ENCODE measurements at places on chromosomes 12 and 14.

GRCh38 chr12:14999695-15000365 lies 27.0 kb downstream of the PDE6H start:
- no peak for DNase-seq

GRCh38 chr12:104809251-104809650 lies 148.8 kb downstream of the SLC41A2 start:
- no peak for DNase-seq

GRCh38 chr14:63398952-63399351 lies 80.2 kb upstream of the GPHB5 start:
- DNase-seq, result no peak

GRCh38 chr12:12999959-13000615 lies at the start of gene HEBP1:
HEBP1 (minus strand) TSS chr12:13000265; CDS start chr12:13000114, 151 bp downstream.
- peak; percentile 80 for DNase-seq

DNA sequence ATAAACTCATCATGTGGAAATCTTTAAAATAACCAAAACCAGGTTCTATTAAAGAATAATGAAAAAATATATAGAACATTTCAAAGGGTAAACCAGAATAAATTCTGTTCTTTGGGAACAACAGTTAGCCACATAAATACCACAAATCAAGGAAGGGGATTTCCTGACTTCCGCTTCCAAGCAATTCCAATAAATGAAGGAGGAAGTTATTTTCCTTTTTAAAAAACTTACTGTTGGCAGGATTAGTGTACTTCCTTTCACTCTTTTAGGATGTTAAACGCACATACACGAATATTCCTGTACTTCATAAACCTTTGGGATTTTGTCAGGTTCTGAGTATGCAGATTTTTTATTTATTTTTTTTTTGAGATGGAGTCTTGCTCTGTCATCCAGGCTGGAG lies 13.7 kb upstream of the LIMA1 start:
- no peak for DNase-seq

- DNase-seq, result no peak
Measured at GRCh38 chr12:18079541-18080246, 10.3 kb downstream of the RERGL start.

DNA sequence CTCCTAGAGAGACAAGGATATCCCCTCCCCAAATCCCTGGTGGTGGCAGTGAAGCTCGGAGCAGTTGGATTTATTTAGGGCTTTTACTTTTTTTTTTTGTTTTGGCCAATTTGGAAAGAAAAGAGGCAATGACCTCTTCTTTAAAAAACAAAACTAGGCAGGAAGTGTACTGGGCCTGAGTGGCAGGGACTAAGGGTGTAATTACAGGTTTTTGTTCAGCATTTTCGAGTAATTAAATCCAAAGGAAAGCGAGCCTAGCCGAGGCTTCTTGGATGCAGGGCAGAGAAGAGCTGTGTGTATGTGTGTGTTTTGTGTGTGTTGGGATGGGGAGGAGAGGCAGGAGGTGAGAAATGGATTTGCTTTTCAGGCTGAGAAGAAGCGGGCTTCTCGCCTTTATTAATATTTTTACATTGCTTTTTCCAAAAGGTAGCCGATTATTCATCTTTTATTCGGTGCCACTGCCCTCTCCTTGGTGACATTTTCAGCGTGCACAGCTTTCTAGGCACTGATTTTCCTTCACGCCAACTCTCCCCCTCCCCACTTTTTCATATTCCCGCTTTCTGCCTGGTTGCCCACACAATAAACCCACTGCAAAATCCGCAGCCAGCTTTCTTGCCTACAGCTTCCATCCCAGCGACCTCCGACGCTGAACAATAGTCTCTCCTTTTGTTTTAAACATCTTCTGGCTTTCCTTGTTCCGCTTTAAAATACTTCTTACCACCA lies 8.9 kb upstream of the IRF2BPL start:
- DNase-seq, result no peak

GRCh38 chr12:16221776-16222175 lies 55.7 kb downstream of the SLC15A5 start:
- no peak for DNase-seq

DNA sequence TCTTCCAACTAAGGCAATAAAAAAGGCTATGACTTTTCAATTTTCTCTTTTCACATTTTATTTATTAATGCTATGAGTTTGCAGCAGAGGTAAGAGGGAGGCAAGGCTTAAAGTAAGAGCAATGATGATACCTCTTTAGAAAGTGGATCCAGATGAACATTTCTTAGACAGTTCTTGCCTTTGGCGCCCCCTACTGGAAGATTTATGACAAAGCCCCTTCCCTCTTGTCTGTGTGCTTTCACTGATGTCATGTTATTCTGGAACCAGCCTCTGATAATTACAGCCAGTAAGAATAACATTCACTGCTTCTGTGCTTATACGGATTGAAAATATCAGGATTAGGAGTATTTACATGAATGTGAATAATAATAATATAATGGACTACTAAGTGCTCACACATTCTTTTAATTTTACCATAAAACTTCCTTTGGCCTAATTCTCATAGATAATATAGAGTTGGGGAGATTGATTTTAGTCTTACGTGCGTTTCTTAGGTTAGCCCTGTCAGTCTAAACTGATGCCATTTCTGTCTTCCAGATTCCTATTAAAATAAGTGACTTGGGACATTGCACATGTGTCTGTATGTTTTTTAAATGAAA lies 1929.9 kb upstream of the SEL1L start:
- peak; percentile 18 for DNase-seq

DNA sequence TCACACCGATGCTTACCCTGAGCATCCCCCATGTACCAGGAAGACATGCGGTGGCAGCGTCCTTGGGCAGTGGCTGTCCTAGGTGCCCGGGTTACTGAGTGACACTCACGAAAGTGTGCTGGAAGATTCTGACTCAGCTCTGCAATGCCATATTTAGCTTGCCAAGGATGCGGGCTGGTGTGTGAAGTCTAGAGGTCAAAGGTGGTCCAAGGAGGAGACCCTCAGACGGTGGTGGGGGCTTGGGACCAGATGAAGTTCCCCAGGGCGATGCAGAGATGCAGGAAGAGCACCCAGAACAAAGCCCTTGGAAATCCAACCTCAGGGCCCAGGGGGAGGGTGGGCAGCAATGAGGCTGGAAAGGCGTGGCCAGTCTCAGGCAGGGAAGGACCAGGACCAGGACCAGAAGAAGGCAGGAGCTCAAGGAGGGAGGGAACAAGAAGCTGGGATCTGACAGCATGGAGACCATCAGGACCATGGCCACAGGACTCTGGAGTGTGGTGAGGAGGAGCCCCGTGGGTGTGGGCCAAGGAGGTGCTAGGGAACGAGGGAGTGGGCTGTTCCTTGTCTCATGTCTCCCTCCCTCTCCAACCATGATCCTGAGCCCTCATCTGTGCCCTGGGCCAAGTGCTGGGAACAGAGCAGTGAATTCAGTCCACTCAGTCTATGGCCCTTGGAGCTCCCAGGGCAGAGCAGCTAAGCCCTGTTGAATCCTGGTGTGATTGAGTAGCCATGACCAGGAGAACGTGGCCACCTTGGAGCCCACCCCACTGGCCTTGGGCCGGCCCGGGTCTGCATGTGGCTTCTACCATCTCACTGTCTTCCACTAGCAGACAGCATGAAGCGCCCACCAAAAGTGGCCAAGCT lies 310.1 kb upstream of the DIO3 start:
- DNase-seq, result no peak

GRCh38 chr12:57983146-57983857 lies 41.9 kb downstream of the ATP23 start:
- DNase-seq, result peak; percentile 32

DNA sequence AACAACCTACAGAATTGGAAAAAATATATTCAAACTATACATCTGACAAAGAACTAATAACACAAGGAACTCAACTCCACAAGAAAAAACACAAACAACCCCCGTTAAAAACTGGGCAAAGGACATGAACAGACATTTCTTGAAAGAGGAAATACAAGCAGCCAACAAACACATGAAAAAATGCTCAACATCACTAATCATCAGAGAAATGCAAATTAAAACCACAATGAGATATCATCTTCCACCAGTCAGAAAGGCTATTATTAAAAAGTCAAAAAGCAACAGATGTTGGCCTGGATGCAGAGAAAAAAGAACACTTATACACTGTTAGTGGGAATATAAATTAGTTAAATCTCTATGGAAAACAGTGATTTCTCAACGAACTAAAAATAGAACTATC lies 82.6 kb upstream of the CCDC91 start:
- DNase-seq, result no peak

GRCh38 chr14:94213021-94213420 lies 38.9 kb downstream of the PPP4R4 start:
- DNase-seq, result no peak

- no peak for DNase-seq
Measured at GRCh38 chr12:27221625-27222387, 22.3 kb upstream of the STK38L start.

DNA sequence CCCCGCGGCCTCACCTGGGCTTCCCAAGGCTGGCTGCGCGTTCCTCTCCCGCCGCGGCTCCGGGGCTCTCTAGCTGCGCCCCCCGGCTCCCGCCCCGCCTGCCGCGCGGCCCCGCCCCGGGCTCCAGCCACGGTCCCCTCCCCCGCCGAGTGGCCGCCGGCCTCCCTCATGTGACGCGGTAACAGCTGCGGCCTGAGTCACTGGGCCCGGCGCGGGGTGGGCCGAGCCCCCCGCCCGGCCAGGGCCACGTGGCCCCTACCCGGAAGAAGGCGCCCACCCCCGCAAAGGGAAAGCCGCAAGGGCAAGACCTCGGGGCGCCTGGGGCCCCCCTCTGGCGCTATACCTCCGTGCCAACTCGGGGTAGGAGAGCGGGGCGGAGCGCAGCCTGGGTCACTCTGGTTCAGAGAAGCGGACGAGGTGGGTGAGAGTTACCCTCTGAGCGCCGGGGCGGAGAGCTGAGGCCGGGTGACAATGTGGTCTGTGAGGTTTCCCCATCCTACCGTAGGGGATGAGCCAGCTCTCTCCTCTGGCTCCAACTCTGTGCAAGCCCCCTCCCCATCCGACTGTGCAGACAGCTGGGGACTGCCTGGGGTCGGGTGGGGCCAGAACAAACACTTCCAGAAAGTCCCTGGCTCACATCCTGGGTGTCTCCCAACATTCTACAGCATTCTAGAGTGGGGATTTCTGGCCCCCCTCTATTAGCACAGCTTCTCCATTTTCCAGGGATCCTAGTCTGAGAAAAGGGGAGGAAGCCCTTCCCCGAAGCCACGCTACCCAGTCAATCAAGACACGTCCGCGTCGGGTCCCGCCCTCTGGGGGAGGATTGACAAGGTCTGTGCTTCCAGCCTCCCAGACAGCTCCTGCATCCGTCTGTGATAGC lies at the start of gene CD63:
TSS of gene CD63 (minus strand) at position 71 of the 880 bp plus-strand sequence. CDS start 668 bp downstream, outside the sequence.
- no peak for DNase-seq

- no peak for DNase-seq
Measured at GRCh38 chr12:133105620-133106019, 24.5 kb downstream of the ZNF891 start.

- DNase-seq, result no peak
Measured at GRCh38 chr12:91422127-91422526, 239.5 kb upstream of the DCN start.

DNA sequence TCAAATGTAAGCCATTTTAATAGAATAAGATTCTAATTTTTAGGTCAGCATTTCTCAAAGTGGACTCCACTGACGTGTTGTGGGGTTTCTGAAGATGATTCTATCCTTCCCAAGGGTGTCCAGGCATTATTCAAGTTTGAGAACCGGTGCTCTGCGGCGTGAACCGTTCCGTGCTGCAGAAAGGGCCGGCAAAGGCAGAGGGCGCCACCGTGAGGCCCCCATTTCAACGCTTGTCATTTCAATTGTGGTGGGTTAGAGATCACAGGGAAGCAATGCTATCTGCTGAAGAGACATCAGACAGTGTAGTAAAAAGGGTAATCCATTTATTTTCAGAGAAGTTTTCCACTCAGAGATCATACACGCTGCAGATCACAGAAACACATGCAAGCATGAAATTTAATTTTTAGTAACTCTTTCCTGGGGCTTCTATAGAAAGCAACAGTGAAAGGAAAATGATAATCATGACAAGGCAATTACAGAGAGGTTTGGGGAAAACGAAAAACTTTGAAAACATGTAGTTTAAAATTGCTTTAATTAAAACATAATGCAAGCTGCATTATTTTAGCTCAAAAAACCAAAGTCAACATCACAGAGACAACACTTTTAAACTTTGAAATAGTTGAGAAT lies 201.7 kb downstream of the EXOC5 start:
- DNase-seq, result no peak

DNA sequence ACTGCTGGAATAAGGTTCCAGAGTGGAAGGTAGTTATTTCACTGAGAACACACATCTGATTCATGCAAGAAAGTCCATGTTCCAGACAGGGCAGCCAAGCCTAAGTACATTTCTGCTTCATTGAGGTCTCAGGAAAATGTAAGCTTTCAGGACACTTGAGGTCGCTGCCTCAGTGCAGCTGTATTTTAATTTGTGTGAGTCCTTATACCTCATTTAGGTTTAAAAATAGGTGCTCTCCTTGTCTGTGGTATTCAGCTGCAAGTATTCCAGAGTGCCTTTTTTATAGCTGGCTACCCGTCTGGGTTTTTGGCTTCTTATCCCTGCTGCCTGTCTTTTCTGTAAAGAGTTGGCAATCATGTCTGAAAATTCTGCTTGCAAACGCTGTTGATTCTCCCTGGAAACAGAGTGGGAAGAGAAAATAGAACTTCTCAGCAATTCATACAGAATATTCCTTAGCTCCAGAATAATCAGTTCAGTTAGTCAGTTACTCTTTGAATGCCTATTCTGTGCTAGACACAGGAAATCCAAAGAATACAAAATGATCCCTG lies 45.3 kb upstream of the PLBD1 start:
- no peak for DNase-seq

Data from AG09319 (cell line).